CD4-positive, alpha-beta T cell treated with Interleukin-15 for 4 hours (primary cell): ENCODE measurements at places on chromosomes 2 and 18.

- DNase-seq = no peak
Measured at GRCh38 chr2:58853420-58853819, 612.3 kb upstream of the FANCL start.

DNA sequence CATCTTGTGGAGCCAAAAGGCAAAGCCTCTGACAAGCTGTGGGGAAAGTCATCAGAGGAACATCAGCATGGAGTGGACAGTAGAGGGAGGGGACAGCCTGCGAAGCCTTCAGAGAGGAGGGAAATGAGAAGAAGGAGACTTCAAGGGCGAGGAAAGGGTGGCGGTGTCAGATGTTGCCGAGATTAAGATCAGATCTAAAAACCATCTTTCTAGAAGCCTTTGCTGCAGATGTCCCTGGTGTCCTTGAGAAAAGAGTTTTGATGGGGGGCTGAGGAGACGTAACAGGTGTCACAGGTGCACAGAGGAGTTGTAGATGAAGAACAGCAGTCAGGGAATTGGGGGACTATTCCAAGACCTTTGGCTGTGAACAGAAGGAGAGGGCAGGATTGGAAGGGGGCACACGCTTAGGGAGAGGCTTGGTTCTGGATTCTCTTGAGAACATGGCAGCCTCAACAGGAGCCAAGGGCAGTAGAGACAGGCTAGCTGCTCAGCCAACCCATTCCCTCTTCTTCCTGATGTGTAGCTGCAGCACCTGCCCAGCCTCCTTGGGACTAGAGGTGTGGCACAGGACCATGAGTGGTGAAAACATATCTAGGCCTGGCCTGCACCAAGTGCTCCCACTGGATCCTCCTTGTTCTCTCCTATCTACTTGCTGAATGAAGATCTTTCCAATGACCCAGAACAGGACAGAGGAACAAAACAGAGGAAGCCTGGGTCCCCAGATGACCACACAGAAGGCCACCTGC, 22.7 kb upstream of the NCL start:
- DNase-seq = no peak

- DNase-seq = no peak
Measured at GRCh38 chr2:41892476-41892875, 155.3 kb upstream of the PKDCC start.

GRCh38 chr2:3731829-3732228, 28.5 kb downstream of the DCDC2C start:
- DNase-seq = no peak

DNA sequence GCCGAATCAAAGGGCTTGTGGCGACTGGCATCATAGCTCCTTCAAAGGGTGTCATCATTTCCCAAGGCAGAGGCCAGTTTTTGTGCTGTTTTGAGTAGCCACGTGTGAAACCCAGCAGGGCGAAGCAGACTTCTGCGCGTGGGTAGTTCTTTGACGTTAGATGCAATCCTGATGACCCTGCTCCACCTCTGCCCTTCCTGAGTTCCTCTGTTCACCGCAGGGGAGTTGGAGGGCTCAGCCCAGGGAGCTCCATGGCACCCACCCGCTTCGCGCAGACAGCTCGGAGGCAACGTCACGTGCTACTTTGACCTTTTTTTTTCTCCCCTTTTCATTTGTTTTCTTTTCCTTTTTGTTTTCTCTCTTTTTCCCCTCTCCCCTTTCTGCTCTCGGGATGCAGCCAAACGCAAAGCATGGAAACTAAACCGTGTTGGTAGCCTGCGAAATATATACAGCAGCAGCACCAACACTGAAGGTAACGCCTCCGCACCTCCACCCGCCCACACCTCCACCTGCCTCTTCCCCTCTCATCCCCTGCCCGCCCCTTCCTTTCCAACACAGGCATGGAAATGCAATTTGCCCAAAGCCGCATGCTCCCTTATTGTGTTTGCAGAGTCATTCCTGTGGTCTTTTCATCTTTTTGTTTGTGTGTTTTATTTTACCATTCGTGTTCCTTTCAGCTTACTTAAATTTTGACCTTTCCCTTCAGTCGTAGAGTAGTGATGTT, 153.6 kb downstream of the GBX2 start:
- DNase-seq = no peak

DNA sequence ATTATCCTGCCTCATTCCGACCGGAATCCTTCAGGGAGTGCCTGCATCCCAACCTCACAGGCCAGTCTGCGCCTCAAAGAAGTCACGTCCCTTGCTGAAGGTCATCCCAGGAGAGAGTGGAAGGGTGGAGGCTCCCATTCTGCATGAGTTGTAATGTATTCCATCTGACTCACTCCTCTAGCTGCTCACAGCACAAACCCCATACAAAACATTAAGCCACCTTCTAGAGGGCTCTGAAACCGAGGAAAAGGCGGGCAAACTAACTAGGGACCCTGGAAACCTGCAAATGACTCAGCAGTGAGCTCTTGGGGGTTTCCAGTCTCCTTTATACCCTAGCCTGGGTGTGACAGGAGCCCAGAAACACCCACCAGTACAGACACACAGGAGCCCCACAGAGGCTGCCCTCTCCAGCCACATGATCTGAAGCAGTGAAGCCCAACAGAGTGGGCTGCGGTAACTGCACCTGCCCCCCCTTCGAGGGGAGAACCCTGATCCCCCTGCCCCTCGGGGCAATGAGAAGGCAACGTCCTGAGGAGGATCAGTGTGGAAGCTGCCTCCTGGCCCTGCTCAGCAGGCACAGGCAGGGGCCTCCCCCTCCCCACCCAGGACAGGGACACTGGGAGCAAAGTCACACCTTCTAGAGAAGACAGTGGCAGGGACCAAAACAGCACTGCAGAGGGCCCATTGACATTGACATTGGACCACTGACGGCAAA, 69.3 kb upstream of the SNTG2 start:
- no peak for DNase-seq

- no peak for DNase-seq
Measured at GRCh38 chr2:66125951-66126350, 309.0 kb upstream of the MEIS1 start.

- no peak for DNase-seq
Measured at GRCh38 chr2:186636800-186637496, 47.1 kb downstream of the ITGAV start.

DNA sequence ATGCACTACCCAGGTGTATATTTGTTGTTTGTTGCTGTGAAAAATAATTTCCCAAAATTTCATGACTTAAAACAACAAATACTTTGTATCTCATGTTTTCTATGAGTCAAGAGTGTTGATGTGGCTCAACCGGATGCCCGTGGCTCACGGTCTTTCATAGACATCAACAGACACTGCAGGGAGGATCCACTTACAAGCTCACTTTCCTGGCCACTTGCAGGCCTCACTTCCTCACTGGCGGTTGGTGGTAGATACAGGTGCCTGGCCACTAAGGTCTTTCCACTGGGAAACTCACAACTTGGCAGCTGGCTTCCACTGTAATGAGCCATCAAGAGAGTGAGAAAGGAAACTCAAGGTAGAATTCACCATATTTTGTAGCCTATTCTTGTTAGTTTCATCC, 662.9 kb downstream of the IRS1 start:
- DNase-seq = no peak

GRCh38 chr2:67871686-67872412, 191.0 kb downstream of the C1D start:
- no peak for DNase-seq

GRCh38 chr18:66129248-66129647, 378.4 kb downstream of the CDH7 start:
- DNase-seq = no peak

DNA sequence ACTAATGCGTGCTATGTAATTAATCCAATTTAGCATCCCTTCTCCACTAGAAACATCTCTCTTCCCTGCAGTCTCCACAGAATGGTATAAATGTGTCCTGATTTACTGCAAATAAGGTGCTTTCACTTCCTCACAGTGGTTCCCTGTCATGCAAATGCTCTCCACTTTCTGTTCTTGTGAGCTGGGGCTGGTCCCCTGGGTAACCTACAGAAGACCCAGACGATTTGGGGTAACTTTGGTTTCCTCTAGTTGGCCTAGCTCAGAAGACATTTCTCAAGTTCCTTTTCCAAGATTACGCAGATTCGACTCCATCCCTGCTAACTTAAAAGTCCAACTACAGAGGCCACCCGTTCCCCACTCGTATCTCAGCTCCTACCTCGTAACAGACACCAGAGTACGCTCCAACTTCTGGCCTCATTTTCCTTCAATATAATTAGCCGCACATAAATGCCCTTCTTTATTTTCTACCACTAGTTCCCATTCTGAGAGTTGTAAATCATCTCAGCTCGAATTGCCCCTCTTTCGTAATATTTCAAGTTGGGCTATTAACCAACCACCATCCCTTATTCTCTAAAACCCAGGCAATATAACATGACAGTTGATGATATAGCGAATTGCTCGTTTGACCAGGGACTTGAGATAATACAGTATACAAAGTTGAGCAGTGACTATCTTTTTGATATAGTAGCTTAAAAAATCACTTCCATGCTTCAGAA, 28.8 kb upstream of the NEDD4L start:
- no peak for DNase-seq

GRCh38 chr2:113769555-113769954, 13.1 kb upstream of the SLC35F5 start:
- no peak for DNase-seq

- no peak for DNase-seq
Measured at GRCh38 chr18:64402636-64403035, 253.7 kb upstream of the LINC00305 start.
